ENCODE measurements at places on chromosomes 7 and 10. TPM values are rescaled to one million over a fixed set of nuclear protein-coding genes. Genes with fewer than 3 reads are reported as not detected.

DNA sequence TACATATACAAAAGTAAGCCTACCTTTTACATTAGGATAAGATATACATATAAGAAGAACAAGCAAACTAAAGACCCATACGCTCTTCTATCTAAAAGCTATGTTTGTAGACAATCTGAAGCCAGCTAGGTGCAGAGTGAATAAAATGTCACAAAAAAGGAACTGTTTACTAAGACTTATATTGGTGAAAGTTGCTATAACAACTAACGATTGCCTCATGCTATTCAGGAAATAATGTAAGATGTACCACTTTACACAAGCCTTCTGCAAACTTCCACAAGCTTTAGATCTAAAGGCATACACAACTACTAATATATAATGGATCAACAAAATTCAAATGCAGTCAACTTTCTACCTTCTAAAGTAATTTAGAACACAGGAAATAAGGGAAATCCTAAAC lies 175.1 kb downstream of the SRPK2 start:
- no peak for DNase-seq

DNA sequence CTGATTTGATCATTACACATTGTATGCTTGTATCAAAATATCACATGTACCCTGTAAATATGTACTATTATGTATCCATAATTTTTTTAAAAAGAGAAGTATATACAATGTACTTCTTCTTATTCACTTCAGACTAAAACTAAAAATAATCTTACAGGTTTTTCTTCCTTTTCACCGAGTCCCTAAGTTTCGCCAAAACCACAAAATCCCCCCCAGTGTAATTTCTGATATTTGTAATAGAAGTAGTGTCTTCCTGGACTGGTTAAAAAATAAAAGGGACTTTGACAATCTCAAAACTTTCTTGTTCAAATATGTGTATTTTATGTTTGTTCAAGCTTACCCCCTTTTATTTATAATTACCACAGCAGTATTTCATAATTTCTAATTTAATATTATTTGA lies 23.9 kb downstream of the EPC1 start:
- DNase-seq = no peak

GRCh38 chr7:74344132-74344496 lies 54.9 kb downstream of the CLIP2 start:
- DNase-seq = no peak

DNA sequence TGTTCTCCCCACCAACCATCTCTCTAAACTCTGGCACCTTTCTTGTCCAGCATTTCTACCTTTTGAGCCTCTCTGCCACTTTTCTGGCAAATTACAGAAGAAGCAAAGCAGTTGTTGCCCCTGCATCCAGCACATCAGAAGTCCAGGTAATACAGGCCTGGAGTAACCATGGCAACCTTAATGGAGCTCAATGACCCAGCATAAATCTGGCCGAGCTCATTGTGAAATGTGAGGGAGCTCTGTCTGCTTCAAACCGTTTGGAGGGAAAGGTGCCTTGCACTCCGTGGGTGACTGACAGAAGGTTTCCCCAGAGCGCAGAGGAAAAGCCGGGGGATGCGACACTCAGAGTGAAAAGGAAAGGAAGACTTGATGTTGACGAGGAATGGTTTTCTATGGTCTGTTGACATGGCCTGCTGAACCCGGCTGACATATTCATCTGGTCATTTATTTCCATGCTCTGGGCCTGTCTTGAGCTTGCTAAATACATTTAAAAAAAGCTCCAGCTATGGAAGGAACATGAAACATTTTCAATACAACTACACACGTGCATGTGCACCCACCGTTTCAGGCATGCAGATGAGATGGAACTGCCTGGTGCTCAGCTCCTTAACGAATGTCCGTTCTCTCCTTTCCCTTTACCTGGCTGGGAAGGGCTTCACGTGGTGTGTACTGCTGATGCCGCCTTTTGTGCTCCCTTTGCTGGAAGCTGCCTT lies 74.9 kb downstream of the ADRA2A start:
- DNase-seq = no peak

DNA sequence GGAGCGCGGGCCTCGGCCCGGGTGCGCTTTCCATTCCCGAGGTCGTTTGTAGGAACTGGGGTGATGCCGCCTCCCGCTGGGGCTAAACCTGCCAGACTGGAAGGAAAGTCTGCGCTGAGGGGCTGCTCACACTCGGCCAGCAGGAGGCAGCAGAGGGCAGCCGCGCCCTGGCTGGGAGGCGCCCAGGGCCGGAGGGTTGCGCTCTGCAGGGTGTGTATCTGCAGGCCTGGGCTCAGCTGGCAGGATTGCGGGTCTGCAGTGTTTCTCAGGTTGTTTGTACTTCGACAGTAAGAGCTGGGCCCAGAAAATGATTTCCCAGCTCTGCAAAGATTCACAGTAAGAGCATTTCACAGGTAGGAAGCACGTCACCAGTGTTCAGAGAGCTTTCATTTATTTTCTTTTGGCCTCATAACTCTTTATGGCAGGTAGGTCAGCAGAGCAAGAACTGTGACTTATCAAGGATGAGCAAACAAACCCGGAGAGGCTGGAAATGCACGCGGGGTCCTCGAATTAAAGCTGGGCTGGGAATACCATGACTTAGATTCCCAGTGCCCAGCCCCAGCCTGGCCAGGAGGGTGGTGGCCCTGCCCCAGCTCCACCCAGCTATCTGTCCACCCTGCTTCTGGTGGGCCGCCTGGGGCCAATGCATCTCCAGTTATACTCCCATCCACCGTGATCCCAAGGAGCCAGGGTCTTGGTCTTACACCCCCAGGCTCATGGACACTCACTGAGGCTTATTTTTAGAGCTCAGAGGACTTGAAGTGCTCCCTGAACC lies 15.2 kb upstream of the PPP2R2D start:
- peak; percentile 91 for DNase-seq

DNA sequence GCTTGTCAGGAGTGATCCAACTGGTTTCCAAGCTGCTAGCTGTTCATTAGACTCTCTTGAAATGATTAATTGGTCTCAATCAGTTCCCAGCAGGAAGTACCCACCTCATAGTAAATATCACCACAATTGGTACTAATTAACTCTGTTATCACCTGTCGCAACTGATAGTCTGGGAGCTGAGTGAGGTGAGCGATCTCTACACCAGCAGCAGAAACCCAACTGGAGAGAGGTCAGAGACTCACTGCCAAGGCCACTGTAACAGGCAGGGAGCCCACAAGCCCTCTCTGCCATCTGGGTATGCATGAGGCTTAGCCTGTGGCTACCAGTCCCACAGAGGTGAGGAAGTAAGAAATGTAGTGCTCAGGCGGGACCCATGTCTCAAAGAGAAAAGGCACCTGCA lies 245.5 kb downstream of the DYNC1I1 start:
- DNase-seq = no peak

- DNase-seq = no peak
These were observed 8.3 kb downstream of the FGF8 start for GRCh38 chr10:101767600-101767945.

DNA sequence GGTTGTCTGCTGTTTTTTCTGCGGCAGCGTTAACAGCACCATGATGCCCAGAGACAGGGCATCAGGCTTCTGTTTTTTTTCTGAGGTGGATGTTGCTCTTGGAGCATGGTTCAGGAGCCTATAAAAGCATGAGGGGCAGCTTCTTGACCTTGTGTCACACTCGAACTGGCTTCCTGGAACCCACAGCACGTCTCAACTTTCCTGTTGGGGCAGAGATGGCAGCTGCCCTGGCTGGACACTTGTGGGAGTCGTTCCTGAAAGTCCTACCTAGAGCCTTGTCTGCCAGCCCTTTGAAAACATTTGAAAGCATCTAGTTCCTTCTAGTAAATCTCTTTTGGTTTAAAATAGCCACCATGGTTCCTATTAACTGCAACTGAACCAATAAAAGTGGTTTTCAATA lies 28.9 kb upstream of the PRKAG2 start:
- DNase-seq = no peak

Gene CD36
- total RNA-seq = 6.8 TPM

Gene ZNF804B
- total RNA-seq = not detected
